Nephron progenitor cell (in vitro differentiated cells): ENCODE measurements at places on chromosomes 1 and 21.

DNA sequence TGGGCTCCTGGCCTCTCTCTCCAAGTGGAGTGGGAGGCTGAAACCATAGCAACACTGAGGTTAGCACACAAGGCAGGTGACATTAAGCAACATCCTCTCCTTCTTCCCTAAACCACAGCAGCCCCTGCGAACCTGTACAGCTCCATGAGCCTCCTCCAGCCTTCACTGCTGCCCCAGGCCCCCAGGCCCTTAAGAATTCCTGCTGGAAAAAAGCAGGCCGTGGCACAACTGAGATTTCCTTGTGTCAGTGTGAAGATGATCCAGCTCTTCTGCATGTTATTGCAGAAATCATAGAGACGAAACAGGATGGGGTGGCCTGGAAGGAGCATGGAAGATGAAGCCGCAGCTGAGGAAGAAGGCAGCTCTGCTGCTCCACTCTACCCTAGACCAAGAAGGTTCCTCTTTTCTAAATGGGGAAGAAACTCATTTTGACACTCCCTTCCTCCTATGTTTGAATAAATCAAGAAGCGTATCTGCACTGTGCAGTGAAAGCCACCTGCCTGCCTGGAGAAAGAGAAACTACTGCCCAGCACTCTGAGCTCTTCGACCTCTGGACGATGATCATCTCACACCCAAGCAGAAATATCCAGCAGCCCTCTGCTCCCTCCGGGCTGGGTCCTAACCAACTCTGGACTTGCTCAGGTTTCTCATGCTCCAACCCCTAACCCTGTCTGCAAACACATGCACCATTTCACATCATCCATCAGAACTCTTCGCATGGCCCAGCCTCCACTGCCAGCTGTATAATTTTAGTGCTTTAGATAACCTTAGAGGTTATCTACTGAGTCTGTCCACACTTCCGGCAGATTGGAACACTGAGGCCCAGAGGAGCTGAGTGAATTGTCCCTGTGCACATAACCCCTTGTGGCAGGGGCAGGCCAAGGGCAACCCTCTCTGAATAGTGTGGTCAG lies 20.7 kb downstream of the SH3BP5L start:
- no peak for DNase-seq

DNA sequence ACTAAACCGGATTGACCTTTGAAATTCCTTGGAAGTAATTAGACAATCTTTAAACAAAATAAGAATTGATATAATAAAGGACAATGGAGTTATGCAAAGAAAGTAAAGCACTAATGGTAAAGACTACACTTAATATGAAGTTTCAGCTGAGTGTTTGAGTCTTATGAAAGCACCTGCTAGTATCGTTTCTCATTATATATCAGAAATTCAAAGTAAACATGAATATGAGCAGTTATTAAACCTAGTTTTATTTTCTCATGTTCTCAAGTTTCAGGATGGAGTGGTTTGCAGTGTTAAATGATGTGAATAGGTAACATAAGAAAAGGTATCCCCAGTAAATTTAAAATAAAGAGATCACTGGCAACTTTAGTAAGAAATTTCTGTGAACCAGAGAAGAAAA lies 188.6 kb downstream of the ZP4 start:
- DNase-seq, result no peak

GRCh38 chr1:33792216-33792615 lies 71.7 kb upstream of the HMGB4 start:
- DNase-seq, result no peak

DNA sequence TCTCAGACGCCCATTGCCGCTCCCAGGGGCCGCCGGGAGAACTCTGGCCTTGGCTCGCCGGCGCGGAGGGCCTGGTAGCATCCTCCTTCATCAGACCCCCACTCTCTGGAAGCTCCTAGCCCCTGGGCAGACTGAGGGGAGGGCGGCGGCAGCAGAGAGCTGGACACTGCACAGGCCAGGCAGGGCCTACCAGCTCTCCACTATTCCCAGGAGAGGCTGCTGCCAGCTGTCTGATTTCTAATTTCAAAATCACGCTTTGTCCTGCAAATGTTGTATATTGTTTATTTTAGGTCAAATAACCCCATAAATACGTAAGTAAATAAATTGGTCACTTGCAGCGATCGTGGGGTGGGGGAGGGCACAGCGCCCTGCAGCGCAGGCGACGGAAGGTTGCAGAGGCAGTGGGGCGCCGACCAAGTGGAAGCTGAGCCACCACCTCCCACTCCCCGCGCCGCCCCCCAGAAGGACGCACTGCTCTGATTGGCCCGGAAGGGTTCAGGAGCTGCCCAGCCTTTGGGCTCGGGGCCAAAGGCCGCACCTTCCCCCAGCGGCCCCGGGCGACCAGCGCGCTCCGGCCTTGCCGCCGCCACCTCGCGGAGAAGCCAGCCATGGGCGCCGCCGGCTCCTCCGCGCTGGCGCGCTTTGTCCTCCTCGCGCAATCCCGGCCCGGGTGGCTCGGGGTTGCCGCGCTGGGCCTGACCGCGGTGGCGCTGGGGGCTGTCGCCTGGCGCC lies at the start of gene MTARC1:
TSS of gene MTARC1 (plus strand) at position 577 of the 732 bp plus-strand sequence. CDS start at position 609, 32 bp downstream.
- DNase-seq, result peak; percentile 82
